ENCODE measurements at places on chromosomes 11 and 22.

GRCh38 chr11:78139422-78140391 lies at the start of gene ALG8:
Gene ALG8, minus strand, starts transcription at chr11:78139626. Its CDS starts 38 bp downstream, at chr11:78139588.
- DNase-seq: peak; percentile 95

DNA sequence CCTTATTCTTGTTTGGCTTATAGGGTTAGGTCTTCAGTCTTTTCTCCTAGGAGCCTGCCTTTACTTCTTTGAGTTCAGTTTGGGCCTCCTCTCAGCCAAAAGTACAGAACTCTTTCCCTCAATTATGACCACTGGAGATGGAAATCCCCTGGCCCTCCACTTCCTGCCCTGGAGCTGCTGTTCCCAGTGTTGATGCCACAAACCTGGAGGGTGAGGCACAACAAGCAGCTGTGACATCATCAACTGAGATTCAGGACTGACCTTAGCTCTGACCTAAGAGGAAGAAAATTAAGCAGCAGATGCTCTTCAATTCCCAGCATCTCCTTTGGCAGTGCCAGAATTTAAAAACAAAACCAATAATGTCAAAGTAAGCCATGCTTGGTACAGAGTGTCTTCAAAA lies 3.0 kb downstream of the ABTB2 start:
- no peak for DNase-seq

DNA sequence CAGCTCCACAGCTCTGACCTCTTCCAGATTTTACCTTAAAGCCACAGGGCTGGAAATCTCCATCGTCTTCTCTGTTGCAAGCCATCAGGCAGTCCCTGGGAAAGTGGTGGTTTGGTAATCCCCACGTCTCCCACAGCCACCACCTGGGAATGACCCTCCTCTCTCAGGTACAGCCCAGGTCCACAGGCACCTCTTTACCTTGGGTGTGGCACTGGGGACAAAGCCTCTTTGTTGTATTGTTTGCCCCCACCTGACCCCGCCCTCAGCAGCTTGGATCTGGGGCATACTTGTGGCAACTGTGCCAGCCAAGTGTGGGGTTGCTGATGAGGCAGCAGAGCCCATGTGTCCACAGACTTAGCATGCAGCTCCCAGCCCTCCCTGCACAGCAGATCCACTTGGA lies 77.6 kb downstream of the LRRC32 start:
- DNase-seq: no peak

- DNase-seq: no peak
Observed at GRCh38 chr22:42862045-42862734, 5.1 kb upstream of the ARFGAP3 start.

DNA sequence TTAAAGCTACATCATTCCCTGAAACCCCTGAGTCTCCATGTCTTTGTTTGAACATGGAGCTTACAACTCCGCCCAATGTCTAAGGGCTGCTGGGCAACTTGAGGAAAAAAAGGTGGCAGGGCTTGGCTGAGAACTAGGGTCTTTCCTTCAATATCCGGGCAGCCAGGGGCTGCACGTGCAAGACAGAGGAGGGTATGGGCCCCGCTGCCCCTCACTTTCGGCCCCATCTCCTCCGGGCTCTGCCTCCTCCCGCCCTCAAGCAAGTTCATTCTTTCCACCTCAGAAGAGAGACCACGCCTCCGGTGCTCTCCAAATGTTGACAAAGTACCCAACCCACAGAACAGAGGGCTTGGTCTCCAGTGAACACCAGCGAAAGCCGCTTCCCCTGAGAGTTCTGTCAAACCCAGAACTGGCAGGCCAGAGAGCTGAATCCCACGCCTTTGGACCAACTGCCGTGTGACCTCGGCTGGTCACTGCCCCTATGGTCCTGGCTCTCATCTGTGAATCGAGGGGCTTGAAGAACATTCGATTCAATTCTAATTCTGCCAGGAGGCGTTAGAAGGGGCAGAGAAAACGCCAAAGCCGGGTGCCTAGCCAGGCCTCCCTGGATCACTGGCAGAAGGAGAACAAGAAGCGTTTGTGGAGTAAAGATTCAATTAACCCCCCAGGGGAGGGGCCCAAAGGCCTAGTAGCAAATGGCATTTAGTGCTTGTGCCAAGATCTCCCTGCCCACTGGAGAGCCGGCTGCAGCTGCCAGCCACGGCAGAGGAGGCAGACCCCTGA lies 7.3 kb downstream of the PDGFB start:
- DNase-seq: no peak

- DNase-seq: no peak
Observed at GRCh38 chr11:68312780-68313573, 586 bp downstream of the LRP5 start.

GRCh38 chr11:84289381-84289906 lies 1003.3 kb upstream of the CCDC90B start:
- no peak for DNase-seq

- no peak for DNase-seq
Observed at GRCh38 chr11:61960532-61960931, 6.9 kb downstream of the FTH1 start.

DNA sequence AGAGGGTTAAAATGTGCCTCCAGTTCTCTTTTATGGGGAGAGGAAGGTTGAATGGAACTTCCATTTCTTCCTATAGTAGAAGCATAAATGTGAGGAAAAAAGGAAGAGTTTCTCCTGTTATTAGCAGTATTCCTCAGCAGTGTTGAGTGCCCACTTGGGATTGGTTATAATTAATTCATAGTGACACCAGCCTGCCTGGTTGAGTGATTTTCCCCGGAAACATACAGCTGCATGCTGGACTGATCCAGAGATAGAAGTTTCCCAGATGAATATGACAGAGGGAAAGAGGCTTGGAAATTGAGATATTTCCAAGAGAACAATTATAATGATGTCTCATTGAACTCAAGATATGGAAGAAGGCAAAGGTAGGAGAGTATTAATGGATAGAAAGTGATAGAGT lies 28.3 kb downstream of the RAB39A start:
- DNase-seq: peak; percentile 50

DNA sequence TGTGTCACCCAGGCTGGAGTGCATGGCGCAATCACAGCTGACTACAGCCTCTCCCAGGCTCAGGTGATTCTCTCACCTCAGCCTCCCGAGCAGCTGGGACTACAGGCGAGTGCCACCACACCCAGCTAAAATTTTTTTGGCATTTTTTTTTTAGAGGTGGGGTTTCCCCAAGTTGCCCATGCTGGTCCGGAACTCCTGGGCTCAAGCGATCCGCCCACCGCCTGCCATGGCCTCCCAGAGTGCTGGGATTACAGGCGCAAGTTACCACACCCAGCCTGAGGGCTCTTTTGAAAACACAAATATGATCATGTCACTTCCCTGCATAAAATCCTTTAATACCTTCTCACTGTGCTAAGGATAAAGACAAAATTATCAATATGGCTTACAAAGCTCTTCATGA lies 88.1 kb downstream of the MAML2 start:
- no peak for DNase-seq

DNA sequence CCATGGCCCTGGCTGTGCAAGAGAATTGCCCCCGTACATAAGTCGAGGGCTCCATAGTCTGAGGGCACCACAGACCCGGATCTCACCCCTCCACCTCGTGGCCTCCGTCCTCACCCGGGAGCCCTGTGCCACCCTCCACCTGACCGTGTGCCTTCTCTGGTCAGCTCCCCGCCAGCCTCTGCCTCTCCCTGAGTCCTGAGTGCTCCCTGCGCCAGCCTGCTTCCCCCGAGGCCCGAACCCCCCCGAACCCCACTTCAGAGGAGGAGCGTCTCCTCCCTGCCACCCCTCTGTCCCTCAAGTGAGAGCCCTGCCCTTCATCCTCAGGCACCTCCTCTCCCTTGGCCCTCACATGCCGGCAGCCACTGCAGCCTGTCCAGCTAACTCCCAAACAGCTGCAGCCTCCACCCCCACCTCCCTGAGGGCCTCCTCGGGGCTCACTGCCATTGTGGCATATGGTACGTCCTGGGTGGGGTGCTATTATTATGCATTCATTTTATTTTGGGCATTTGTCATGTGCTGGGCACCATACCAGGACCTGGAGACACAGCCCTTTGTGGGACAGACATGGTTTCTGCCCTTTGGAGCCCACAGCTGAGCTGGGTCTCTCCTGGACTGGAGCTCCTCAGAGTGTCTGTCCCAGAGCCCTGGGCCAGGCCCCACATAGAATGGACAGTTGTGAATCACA lies 67.2 kb downstream of the MYO7A start:
- DNase-seq: no peak

- no peak for DNase-seq
Observed at GRCh38 chr11:130181295-130182272, 22.0 kb downstream of the ST14 start.

DNA sequence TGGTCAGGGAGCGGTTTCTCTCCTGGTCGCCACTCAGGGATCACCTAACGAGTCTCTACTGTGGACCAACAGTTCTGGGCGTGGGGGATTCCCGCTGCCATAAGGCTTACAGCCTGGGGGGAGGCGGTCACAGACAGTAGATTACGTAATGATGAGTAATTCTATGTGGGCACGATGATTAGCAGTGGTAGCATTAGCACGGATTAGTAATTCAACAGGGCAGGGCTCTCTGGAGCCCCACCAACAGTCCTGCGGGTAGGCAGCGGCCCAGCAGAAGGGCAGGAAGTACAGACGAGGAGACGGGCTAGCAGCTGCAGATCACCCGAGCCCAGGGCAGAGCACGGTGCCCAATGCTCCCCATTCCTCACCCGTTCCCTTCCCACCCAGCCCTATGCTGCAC lies 3.6 kb downstream of the SHISAL1 start:
- no peak for DNase-seq

DNA sequence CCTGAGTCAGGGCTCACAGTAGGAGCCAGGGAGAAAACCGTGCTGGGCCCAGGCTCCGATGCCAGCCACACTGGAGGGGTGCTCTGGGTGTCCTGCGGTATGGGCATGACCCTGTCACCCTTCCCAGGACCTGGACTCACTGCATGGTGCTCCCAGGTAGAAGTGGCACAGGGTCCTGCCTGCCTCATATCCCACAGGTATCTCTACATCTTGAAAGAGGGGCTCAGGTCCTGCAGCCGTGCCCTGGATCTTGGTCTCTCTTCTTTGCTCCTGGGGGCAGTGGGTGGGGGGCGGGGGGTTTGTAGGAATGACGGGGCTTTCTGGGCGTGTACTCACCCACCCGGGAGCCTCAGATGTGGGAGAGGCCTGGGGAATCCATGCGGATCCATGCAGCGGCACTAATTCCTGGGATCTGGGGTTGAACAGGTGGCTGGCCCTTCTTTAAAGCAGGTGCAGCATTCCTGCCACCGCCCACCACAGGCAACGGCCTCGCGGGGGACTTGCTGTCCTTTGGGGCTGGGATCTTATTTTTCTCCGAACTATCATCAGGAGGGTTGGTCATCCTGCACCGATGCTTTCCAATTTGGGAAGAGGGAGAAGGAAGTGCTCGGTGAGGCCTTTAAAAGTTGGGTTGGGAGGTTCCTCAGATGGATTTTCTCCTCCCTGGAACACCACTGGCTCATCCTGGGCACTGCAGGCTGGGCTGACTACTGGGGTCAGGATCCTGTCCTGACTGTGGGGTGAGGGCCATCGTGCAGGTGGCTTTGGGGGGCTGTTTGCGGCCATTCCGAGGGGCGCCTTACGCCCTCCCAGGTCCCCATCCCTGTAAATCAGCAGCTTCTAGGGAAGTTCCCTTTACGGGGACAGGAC lies 886.4 kb downstream of the BRD1 start:
- DNase-seq: no peak

DNA sequence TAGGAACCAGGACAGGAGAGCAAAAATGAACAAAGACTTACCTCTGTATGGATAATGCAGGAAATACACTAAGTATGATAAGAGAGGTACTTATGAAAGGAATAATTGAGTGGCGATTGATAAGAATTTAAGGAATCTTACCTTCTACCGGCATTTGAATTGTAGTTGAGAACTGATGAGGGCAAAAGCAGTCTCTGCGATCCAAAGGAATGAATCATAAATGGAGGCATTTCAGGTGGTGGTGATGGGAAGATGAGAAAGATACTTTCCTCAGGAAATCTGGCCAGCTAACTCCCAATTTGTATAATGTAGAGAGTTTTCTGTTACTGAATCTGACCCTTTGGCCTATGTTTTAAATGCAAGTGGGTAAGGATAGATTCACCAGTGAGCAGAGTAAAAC lies 71.9 kb upstream of the C11orf87 start:
- DNase-seq: no peak

DNA sequence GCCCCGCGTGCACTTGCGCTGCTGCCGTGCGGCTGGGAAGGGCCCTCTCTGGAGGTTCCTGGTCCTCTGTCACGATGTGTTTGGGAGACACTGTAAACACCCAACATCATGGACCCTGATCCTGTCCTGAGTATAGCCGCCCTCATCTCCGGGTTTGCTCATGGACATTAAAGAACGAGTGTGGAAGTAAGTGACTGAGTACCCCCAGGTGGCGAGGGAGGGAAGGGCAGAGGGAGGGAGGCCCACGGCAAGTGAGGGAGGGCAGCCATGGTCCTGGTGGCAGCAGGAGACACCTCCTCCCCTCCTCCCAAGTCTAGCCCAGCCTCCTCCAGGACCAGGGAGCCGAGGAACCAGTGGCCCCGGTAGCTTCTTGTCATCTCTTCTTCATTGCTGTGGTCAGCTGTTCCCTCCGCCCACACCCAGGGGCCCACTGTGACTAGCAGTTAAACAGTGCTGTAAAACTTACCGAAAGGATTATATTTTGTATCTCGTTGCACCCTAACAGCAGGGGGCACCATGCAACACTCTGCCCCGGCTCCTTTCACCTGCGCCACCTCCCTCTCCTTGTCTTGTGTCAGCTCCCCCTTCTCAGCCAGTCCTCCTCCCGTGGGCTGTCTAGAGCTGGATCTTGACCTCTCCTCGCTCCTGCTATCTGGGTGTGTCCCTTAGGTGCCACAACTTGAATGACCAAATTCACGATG lies 566.5 kb upstream of the B3GAT1 start:
- no peak for DNase-seq

DNA sequence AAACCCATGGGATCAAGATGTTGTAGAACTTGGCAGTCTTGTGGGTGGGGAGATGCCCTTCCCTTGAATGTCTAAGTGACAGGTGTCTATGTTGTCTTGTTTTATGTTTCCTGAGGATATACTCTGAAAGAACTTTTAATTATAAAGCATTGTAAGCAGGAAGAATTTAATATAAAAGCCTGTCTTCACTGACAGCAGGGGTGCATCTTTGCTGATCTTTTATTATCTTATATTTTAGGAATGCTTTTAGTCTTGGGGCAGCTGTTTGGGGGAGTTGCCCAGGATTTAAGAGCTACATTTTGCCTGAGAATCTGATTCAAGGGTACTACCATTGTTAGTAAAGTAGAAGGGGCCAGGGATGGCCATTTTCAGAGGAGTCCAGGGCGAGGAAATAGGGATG lies 43.4 kb downstream of the IRAG1 start:
- DNase-seq: no peak

DNA sequence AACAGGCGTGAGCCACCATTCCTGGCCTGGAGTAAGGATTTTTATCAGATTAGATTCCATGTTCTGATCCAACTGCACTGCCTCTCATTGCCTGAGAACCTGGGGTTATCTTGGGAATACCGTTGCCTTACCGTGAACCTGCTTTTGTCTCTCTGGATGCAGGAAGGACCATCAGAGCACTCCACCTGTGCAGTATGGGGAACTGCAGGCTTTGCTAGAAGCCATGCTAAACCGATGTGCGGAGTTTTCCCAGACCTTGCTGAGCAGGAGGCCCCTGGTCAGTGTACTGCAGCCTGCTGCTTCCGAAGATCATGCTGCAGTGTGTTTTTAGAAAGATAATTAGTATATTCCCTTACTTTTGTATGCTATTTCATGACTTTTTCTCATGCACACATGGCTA lies 43.6 kb downstream of the MEI1 start:
- peak; percentile 56 for DNase-seq

GRCh38 chr11:124896071-124896750 lies 1.5 kb downstream of the ROBO4 start:
- no peak for DNase-seq
